ENCODE measurements at places on chromosomes 7 and 10.

- no peak for DNase-seq
Measured at GRCh38 chr10:70292004-70292403, 8.2 kb upstream of the NPFFR1 start.

GRCh38 chr10:20670579-20670978 lies 226.5 kb downstream of the NEBL start:
- no peak for DNase-seq

- DNase-seq, result no peak
Measured at GRCh38 chr7:138658889-138659288, 42.3 kb downstream of the SVOPL start.

- DNase-seq, result no peak
Measured at GRCh38 chr10:32793033-32793432, 165.0 kb downstream of the ITGB1 start.

DNA sequence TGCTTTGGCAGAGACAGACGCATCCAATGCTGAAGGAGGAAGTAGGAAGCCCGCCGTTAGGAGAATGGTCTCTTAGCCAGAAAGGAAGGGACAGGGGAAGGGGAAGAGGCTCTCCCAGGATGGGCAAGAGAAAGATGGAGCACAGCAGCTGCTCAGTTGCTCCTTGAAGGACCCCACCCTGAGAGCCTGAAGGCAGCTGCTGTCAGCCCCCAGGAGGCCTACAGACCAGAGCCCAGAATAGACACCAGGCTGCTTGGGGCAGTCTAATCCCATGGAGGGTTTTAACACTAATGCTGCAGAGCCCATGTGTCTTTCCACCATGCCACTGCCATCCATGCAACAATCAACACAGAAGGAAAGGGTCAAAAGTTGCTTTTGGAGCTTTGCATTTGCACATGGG lies 3.5 kb upstream of the C7orf33 start:
- no peak for DNase-seq

DNA sequence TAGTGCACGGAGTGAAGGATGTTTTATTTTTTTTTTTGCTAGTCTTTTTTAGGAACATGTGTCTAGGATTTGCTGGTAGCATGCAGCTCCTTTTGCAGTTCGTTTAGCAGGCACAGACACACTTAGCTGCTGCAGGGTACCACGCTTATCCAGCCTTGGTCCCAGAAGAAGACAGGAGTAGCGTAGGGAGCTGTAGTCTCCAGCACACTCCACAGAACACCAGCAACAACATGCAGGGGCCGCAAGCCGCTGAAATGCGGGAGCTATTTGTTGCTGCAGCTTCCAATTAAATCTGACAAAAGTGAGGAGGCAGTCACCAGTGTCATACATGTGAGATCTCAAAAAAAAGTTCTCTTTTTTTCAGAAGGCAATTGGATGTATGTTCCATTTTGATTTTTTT lies 486.2 kb upstream of the KLF6 start:
- DNase-seq, result no peak

- DNase-seq, result no peak
Measured at GRCh38 chr10:86876748-86877147, 80.7 kb downstream of the MMRN2 start.

DNA sequence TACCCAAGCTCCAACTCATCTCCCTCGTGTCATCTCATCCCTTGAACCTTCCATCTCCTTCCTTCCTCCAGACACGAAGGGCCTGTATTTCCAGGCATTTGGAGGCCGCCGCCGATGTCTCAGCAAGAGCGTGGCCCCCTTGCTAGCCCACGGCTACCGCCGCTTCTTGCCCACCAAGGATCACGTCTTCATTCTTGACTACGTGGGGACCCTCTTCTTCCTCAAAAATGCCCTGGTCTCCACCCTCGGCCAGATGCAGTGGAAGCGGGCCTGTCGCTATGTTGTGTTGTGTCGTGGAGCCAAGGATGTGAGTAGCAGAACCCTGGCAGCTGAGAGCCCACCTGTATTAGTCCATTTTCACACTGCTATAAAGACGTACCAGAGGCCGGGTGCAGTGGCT lies 5.5 kb downstream of the FBXO24 start:
- no peak for DNase-seq

DNA sequence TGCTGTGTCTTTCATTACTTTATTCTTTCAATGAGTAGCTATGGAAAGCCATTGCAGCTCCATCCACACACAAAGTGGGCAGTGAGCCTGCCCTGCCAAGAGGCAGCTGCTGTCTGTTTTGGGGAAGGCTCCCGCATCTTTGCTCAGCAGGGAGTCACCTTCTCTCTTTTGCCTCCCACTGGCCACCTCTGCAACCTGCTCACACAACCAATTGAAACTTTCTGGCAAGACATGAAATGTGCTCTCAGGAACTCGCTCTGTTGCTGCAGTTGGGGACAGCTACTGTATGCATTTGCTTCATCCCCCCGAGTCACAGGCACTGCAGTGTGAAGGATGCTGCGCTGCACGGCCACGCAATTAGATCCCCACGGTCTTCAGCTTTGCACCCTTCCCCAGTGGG lies 244.8 kb upstream of the NFE2L3 start:
- no peak for DNase-seq

DNA sequence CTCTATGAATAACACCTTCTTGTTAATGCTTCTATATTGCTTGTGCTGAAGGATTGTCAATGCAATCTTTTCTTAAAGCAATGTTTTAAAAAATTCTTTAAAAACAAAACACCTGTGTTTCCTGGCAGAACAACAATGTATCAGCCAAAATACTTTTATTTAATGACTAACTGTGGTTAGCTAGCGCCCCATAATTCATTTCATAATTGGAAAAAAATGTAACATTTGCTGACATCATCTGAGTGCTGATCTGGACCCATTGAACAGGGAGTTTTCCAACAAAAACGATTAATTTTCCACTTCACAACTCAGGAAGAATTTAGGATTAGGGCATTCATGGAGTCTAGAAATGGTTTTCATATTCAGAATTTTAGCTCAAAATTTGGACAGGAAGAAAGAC lies 137.6 kb upstream of the CDK6 start:
- no peak for DNase-seq

- no peak for DNase-seq
Measured at GRCh38 chr7:50651271-50651989, 86.2 kb upstream of the DDC start.

DNA sequence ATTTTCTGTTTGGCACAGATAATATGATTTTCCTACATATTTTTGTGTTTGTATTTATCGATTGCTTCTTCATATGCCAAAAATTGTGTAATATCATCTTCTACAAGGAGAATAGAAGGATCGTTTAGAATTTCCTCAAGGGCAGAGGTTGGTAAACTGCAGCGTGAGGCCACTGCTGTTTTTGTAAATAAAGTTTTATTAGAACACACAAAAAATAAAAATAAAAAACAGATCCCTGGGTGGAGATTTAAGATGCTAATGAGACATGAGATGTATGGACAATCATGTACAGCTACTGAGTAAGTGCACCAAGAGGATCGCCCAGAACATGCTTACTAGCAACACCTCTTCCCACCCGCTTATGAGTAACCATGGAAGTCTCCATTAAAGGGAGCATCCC lies 9.6 kb downstream of the LYZL2 start:
- DNase-seq, result no peak

DNA sequence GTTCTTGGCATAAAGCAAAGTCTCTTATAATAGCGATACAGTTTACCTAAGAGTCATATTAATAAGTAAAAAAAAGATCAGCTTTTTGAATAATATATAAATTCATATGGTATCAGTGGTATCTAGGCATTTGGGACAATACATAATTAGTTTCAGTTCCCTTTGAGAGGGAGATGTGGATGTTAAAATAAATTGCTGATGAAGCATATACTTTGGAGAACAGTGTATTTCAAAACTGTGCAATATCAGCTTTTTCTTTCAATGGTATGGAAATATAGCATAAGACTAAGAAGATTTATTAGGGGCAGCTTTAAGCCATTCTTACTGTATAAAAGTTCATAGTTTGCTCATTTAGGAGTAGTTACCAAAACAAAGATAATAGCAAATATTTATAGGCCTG lies 35.5 kb downstream of the MDFIC start:
- no peak for DNase-seq

GRCh38 chr10:37856881-37857286 lies 526 bp downstream of the ZNF248 start:
- DNase-seq, result no peak

DNA sequence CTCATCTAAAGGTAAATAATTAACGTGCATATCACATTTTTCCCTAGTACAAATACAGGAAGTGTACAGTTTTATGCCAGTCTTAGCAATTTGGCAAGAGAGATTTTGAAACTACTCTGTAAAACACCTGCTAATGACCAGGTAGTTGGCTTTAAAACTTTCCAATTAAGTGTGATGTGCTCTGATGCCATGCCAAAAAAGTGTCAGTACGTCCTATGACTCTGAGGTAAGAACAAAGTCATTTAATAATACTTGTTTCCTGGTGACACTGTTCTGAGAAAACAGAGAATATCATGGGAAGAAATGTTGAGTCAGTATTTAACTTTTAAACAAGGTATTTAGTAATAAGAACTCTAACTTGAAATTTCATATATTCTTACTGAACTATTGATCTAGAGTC lies 9.6 kb downstream of the PDZD8 start:
- peak; percentile 62 for DNase-seq

DNA sequence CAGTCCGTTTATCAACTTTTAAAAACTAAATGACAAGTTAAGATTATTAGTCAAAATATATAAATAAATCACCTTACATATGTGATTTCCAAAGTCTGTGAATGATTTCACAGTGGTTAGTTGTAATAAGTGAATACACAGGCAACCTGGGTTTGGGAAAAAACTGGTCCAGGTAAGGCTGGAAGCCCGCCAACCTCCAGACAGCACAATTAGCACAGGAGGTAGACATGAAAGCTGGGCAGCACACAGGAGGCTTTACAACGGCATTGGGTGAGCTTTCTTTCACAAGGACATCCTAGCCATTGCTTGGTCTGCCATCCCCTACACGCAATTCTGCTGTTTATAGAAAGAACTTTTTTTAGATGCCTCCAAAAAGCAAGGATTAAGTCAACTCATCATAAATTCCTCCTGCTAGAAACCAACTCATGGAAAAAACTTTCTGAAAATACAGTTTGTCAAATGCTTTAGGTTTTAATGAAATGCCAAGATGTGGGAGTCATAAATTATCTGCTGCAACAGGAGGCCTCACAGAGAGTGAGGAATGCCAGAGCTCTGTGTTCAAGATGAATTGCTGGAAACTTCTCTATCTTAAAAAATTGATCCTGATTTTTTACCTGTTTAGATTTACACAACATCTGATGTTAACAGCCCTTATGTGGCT lies 346.8 kb upstream of the NFE2L3 start:
- no peak for DNase-seq

DNA sequence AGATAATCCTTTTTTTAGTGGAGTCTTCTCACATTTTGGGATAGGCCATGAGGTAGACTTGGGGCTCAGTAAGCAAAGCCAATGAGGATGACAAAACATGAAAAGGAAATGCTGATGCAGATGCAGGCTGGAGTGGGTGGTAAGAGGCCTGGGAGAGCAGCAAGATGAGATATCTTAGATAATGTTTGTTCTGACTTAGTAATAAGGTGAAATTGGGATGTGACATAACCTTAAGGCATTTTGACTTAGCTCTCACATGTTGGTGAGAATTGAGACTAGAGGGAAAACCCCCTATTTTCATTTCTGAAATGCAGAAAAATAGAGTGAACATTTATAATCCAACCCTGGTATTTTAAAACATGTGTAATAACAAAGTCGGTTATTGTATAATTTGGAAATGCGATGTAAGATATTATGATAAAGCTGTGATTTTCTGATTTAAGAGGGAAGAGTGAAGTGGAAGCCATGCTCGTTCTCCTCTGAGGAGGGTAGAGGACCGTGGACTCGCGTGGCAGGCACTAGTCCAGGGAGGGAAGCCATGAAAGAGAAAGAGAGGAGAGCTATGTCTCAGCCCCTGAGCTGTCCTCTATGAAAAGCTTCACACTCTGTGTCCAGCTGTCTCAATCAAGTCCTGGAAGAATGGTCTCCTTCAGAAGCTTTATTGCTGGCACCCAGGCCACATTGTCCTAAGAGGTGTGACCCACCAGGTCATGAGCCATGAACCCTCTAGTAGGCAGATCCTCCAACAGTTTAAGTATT lies 57.3 kb downstream of the ST7 start:
- DNase-seq, result no peak

- no peak for DNase-seq
Measured at GRCh38 chr10:121664671-121665070, 66.4 kb upstream of the FGFR2 start.

- no peak for DNase-seq
Measured at GRCh38 chr10:48670978-48671913, 13.4 kb upstream of the WDFY4 start.

GRCh38 chr10:17669185-17669872 lies 25.4 kb downstream of the STAM start:
- no peak for DNase-seq

DNA sequence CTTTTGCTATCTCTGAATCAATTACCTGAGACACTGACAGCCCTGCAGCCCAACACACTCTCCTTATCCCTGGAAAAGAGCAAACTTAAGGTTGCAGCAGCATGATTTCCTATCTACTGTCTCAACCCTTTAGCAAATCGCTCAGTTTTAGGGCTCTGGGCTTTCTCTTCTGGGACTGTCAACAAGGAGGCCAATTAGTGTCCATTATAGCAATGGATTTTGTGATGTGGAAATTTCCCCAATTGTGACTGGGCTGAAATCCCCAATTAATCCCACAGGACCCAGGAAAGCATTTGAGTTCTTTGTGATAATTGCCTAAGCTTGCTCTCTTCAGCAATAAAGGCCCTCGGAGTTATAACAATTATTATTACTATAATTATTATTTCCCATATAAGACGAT lies 197.0 kb downstream of the ZNF438 start:
- no peak for DNase-seq

DNA sequence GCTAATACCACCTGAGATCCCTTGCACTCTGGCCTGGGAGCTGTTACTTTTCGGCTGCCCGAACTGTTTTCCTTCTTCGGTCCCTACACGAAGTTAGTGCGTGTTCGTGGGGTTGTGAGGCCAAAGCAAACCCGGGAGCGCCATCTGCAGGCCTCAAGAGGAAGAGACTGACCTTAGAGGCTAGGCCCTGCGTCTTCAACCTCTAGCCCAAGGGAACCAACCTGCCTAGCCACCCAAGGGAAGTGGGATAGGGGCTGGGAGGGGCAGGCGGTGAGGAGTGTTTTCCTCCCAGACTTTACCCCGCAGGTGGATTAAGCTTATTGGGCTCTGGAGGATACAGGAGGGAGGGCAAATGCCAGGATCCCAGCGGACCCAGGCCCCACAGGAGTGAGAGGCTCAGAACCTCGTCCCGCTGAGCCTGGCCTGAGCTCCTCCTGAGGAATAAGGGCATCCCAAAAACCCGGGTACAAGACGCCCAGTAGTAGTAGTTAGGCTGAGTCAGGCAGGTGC lies 1.7 kb upstream of the PAX2 start:
- DNase-seq, result peak; percentile 80

GRCh38 chr10:106938513-106938912 lies 226.0 kb downstream of the SORCS1 start:
- no peak for DNase-seq

GRCh38 chr10:71569775-71570588 lies 149.6 kb downstream of the C10orf105 start:
- peak; percentile 18 for DNase-seq

DNA sequence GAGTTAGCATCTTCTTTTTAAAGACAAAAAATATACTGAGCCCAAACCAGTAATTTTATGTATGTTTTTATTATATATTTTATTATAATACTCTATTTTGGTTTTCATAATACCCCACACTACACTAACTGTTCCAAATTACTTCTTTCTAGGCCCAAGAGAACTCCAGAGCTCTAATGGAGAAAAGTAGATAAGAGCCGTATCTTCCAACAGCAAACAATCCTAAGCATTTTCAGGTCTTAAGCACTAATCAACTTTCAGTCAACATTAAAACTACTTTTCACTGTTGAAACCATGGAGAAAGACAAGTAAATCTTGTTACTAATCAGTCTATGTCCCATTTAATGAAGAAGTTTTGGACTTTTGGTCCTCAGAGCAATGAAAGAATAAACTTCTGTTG lies 55.1 kb downstream of the JMJD1C start:
- no peak for DNase-seq
